Stomach (tissue), 19 donors: ENCODE measurements at places on chromosomes 6 and 20. TPM values are rescaled to one million over a fixed set of nuclear protein-coding genes. Genes with fewer than 3 reads are reported as not detected.

DNA sequence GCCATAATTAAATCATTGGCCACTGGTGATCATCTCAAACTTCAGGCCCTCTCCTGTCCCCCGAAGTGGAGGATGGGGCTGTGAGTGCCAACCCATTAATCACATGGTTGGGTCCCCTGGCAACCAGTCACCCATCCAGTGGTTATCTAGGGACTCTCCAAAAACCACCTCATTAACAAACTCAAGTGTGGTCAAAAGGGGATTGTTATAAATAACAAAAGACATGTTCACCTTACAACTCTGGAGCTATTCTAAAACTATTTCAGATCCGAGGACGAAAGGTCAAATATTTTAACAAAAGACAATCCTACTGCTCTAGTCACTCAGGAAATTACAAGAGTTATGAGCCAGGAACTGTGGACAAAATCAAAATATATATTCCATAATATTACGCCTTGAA, 95.5 kb upstream of the PRND start:
- H3K4me1 ChIP-seq, result no peaks in the 10 kb centered on the region
- no peak overlapping the region for H3K4me3 ChIP-seq
- H3K27me3 ChIP-seq, result peaks cover 11% of the 10 kb centered on the region
- no peaks in the 10 kb centered on the region for H3K36me3 ChIP-seq
- no peak for DNase-seq
- no peak overlapping the region for H3K27ac ChIP-seq

DNA sequence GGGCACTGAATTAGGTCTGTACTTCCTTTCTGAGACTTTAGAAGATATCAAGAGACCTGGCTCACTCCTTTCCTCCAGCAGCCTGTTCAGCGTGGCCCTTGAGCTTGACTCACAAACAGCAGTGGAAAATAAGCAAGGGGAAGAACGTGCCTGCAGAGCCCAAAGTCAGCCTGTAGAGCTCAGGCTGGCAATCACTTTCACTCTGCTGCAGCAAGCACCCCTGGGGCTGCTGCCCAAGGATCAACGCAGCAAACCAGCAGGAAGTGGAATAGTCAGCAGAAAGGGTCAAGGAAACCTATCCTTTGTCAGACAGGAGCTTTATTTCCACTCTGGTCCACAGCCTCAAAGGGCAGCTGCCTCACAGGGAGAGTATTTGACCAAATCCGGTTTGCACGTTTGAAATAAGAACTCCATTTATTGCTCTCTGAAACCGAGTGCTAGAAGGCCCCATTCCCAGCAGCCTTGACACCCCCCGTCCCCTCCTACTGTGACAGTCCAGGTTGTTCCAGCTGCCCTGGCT, 77.4 kb downstream of the PRDM1 start:
- no peaks in the 10 kb centered on the region for H3K36me3 ChIP-seq
- H3K4me1 ChIP-seq, result no peaks in the 10 kb centered on the region
- no peaks in the 10 kb centered on the region for H3K27me3 ChIP-seq
- H3K27ac ChIP-seq, result peak overlapping the region; percentile 78
- peak; percentile 60 for DNase-seq
- H3K4me3 ChIP-seq, result no peak overlapping the region

GRCh38 chr20:60240415-60240814, 282.2 kb downstream of the CDH26 start:
- H3K27ac ChIP-seq, result no peak overlapping the region
- H3K4me3 ChIP-seq, result no peak overlapping the region
- DNase-seq, result no peak

DNA sequence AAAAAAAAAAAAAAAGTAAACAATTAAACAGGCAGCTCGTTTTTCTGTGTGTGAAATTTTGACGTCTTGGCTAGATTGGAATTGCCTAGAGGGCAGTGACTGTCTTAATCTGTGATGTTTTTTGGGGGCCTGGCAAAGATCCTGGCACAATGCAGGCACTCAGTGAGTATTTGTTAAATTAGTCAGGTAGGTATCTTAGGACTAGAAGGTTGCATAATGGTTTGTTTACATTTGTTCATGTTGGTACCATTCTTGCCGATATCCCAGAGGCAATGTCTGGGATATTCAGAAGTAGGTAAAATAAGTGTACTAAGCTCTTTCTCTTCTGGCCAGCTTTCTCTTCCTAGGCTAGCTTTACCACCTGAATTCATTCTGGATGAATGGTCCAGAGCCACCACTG, 2.5 kb downstream of the AAR2 start:
- DNase-seq, result no peak
- no peaks in the 10 kb centered on the region for H3K27me3 ChIP-seq
- H3K27ac ChIP-seq, result no peak overlapping the region
- peaks cover 46% of the 10 kb centered on the region for H3K36me3 ChIP-seq
- H3K4me1 ChIP-seq, result peaks cover 59% of the 10 kb centered on the region

GPR6 gene
- not detected for total RNA-seq

DNA sequence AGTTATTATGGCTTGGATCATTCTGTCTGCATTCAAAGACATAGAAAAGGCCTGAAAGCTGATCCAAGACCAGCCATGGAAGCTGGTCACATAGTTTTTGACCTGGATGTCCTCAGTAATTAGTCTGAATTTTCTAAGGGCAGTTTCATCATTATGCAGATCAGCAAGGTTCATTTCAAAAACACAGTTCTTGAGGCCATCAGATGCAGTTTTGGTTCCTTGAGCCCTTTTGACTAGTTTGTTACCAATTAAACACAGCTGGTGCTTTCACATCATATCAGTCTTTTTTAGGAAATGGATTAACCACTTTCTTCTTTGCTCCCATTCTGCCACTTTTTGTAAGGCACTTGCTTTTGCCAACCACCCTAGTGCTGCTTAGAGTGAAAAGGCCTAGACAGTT, 129.4 kb downstream of the NCOA3 start:
- peaks cover 98% of the 10 kb centered on the region for H3K36me3 ChIP-seq
- no peak for DNase-seq
- H3K27me3 ChIP-seq, result no peaks in the 10 kb centered on the region
- no peak overlapping the region for H3K4me3 ChIP-seq

DNA sequence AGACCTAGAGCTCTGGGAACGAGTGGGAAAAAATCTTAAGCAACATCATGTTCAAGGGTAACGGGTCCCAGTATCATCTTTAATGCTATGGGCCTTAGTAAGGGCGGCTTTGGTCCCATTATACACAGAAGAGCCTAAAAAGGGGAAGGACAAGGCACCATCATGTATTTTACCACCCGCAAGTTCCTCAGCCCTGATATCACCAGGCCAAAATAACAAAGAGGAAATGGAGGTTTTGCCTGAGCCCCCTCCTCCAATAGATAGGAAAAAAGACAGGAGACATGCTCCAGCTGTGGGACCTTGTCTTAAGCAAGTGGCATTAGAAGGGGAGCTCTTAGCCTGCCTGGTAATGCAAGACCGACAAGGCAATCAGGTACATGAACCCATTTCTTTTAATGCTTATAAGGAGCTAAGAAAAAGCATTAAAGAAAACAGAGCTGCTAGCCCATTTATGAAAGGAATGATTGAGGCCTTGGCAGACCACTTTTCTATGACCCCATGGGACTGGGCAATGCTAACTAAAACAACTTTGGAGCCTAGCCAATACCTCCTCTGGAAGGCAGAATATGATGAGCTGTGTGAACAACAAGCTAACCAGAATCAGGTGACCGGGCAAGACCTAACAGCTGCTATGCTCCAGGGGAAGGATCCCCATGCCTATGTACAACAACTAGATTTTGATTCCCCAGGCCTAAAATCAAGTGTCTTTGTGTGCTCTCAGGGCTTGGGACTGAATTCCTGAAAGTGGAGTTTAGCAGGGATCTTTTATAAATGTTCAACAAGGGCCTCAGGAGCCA, 23.2 kb downstream of the HLA-DPA1 start:
- no peak for DNase-seq
- H3K4me3 ChIP-seq, result no peak overlapping the region
- no peaks in the 10 kb centered on the region for H3K36me3 ChIP-seq
- H3K4me1 ChIP-seq, result peaks cover 5% of the 10 kb centered on the region
- H3K27me3 ChIP-seq, result no peaks in the 10 kb centered on the region
- H3K27ac ChIP-seq, result no peak overlapping the region

LINC00237 gene
- total RNA-seq, result not detected

CASS4 gene
- total RNA-seq, result 0.45 TPM
